ENCODE measurements at places on chromosomes 3 and 15. TPM values are rescaled to one million over a fixed set of nuclear protein-coding genes. Genes with fewer than 3 reads are reported as not detected.

Gene MRPL47
- 25.0 TPM for total RNA-seq

Gene RBPMS2
- not detected for total RNA-seq

Gene ATP11B
- 68.1 TPM for total RNA-seq

Gene XCR1
- not detected for total RNA-seq

Gene GOLGA8O
- not detected for total RNA-seq

Gene GPR171
- total RNA-seq, result not detected

Gene SNTN
- total RNA-seq, result not detected

Gene HEXA
- 162 TPM for total RNA-seq

GRCh38 chr3:83195243-83195642 is 1433.8 kb upstream of the GBE1 start:
- DNase-seq, result no peak
- no peaks in the 10 kb centered on the region for H3K27me3 ChIP-seq
- H3K4me1 ChIP-seq, result no peaks in the 10 kb centered on the region
- H3K27ac ChIP-seq, result no peak overlapping the region
- 0 out of 2 replicates have a peak, but pooled peaks cover 3% of the 10 kb centered on the region for H3K36me3 ChIP-seq

GRCh38 chr3:13595485-13595884 is 46.6 kb downstream of the FBLN2 start:
- no peaks in the 10 kb centered on the region for H3K36me3 ChIP-seq
- H3K27ac ChIP-seq, result no peak overlapping the region
- no peak for DNase-seq
- H3K4me1 ChIP-seq, result peaks cover 25% of the 10 kb centered on the region

- DNase-seq, result no peak
- no peak overlapping the region for H3K4me3 ChIP-seq
- H3K4me1 ChIP-seq, result no peaks in the 10 kb centered on the region
Measured at GRCh38 chr3:54481606-54482365, 359.4 kb downstream of the CACNA2D3 start.

- H3K27me3 ChIP-seq, result no peaks in the 10 kb centered on the region
- no peak overlapping the region for H3K4me3 ChIP-seq
- DNase-seq, result peak; percentile 31
- H3K27ac ChIP-seq, result peak overlapping the region; percentile 14
- no peaks in the 10 kb centered on the region for H3K36me3 ChIP-seq
Measured at GRCh38 chr3:21682206-21682605, 68.8 kb downstream of the ZNF385D start.

DNA sequence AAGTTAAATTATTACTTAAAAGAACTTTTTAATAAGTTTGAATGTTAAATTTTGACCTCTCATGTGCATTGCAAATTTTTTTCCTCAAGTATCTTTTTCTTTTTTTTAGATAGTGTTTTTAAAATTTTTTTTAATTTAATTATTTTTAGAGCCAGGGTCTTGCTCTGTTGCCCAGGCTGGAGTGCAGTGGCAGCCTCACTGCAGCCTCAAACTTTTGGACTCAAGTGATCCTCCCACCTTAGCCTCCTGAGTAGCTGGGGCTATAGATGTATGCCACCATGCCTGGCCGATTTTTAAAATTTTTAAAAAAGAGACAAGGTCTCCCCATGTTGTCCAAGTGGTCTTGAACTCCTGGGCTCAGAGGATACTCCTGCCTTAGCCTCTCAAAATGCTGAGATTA is 14.4 kb downstream of the PDE8A start:
- peaks cover 13% of the 10 kb centered on the region for H3K4me1 ChIP-seq
- no peaks in the 10 kb centered on the region for H3K36me3 ChIP-seq
- no peak for DNase-seq
- H3K27ac ChIP-seq, result no peak overlapping the region
- H3K4me3 ChIP-seq, result no peak overlapping the region
- no peaks in the 10 kb centered on the region for H3K27me3 ChIP-seq

DNA sequence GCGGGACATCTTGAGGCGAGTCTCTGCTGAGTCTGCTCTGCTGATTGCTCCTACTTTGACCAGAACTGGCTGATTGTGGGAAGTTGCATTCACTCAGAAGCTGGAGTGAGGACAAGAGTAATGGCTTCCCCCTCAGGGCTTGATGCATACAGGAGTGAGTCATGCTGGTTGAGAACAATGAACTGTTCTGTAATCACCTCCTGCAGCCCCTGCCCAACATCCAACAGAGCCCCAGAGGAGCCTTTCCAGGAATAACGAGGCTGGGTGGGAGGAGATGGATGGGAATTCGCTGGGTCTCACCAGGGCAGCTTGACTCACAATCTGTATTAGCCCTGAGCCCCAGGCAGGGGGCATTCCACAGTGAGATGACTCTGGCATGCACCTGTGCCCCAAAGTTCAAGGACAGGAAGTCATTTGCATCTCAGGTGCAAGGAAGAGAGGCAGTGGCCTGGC is 85.0 kb downstream of the RAB11A start:
- H3K27ac ChIP-seq, result no peak overlapping the region
- peaks cover 12% of the 10 kb centered on the region for H3K27me3 ChIP-seq
- no peak overlapping the region for H3K4me3 ChIP-seq
- no peaks in the 10 kb centered on the region for H3K4me1 ChIP-seq
- peak; percentile 30 for DNase-seq
- H3K36me3 ChIP-seq, result no peaks in the 10 kb centered on the region

GRCh38 chr3:183253528-183254486 is 754 bp downstream of the B3GNT5 start:
- H3K4me1 ChIP-seq, result no peaks in the 10 kb centered on the region
- no peaks in the 10 kb centered on the region for H3K27me3 ChIP-seq
- no peak overlapping the region for H3K27ac ChIP-seq
- peak; percentile 74 for DNase-seq
- peak overlapping the region; percentile 84 for H3K4me3 ChIP-seq

GRCh38 chr15:80856400-80856799 is 77.2 kb downstream of the CEMIP start:
- H3K36me3 ChIP-seq, result peaks cover 16% of the 10 kb centered on the region
- no peak overlapping the region for H3K4me3 ChIP-seq
- no peak overlapping the region for H3K27ac ChIP-seq
- no peaks in the 10 kb centered on the region for H3K27me3 ChIP-seq

- H3K27ac ChIP-seq, result no peak overlapping the region
- H3K4me1 ChIP-seq, result no peaks in the 10 kb centered on the region
- no peaks in the 10 kb centered on the region for H3K27me3 ChIP-seq
- no peak overlapping the region for H3K4me3 ChIP-seq
- peak; percentile 2 for DNase-seq
Measured at GRCh38 chr15:85976986-85977385, 102.7 kb upstream of the AGBL1 start.

DNA sequence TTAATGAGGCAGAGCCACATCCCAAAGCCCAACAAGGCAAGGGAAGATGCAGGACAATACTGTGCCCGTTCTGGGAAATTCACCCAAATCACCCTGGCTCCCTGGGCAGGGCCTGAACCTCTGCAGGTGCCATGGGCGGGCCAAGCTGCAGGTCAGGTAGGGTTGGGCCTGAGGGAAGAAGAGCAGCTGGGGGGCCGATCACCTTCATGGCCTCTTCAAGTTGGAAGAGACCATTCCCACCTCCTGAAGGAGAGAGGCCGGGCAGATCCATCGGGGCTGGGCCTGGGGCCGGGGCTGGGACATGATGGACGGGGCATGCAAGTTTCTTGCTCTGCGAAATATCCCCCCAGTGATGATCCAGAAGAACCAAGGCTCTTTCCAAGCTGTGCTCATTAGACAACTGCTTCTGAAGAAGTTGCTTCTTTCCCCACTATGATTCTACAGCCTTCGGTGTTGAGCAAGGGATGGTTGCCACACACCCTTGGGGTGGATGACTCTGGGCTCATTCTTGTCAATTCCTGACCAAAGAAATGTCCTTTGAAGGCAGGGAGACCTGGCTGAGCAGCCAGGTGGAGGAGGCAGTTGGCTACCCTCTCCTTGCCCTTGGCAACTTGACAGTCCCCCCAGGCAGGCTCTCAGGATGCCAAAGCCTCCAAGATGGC is 38.2 kb downstream of the KLHL25 start:
- H3K27ac ChIP-seq, result no peak overlapping the region
- H3K27me3 ChIP-seq, result no peaks in the 10 kb centered on the region
- H3K36me3 ChIP-seq, result no peaks in the 10 kb centered on the region
- no peaks in the 10 kb centered on the region for H3K4me1 ChIP-seq

DNA sequence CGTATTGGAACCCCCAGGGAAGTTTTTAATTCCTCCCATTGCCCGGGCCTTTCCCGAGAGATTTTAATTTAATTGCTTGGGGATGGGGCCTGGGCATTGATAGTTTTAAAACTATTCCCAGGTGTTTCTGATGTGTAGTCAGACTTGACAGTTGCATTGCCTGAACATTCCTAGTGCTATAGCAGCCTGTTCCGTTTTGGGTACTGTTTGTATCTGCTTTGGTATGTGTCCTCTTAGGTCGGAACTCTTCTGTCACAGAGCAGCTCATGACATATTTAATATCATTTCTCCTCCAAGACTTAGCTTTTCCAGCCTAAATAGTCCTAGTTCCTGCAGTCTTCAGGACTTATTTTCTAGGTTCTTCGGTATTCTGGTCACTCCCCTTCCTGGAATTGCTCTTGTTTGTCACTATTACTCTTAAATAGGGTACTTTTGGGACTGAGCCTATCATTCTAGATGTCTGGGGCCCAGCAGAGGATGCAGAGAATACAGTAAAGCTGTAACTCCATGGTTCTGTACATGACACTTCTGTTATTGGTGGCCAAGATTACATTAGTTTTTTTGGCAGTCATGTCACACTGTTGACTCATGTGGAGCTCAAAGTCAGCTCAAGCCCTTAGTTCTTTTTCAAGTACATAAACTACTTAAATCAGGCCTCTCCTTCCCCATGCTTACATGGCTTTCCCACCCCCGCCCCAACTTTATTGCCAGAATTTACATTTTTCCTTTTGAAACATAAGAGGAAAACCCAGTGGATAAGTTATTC is 81.5 kb downstream of the BBX start:
- H3K27ac ChIP-seq, result no peak overlapping the region
- DNase-seq, result peak; percentile 79
- H3K27me3 ChIP-seq, result no peaks in the 10 kb centered on the region
- H3K36me3 ChIP-seq, result no peaks in the 10 kb centered on the region

DNA sequence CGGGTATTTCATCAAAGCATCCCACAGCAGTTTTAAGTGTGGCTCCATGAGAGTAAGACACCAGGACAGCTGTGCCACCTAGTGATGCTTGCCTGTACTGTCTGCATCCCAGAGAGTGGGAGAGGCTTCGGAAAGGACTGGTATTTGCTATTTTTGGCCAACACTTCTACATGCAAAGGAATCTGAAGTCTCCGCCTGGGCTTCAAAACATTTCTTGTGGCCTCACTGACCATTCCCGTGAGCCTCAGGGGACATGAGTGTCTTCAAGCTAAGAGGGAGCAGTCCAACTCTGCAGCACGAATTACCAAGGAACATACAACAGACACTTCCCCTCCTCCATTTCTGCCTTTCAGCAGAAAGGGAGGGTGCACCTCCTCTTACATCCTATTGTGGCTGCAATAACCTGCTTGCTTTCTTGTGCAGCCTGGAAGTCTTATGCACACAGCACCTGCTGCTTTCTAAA is 177.5 kb downstream of the RORA start:
- H3K4me1 ChIP-seq, result peaks cover 10% of the 10 kb centered on the region
- no peaks in the 10 kb centered on the region for H3K36me3 ChIP-seq
- H3K27me3 ChIP-seq, result no peaks in the 10 kb centered on the region
- no peak overlapping the region for H3K4me3 ChIP-seq
- H3K27ac ChIP-seq, result no peak overlapping the region
- peak; percentile 85 for DNase-seq

- no peaks in the 10 kb centered on the region for H3K36me3 ChIP-seq
- H3K27ac ChIP-seq, result no peak overlapping the region
- peaks cover 3% of the 10 kb centered on the region for H3K4me1 ChIP-seq
- peaks cover 41% of the 10 kb centered on the region for H3K27me3 ChIP-seq
- no peak overlapping the region for H3K4me3 ChIP-seq
Measured at GRCh38 chr15:41498657-41499056, 5.0 kb downstream of the ITPKA start.

GRCh38 chr15:81113861-81114291 is 20.2 kb upstream of the CFAP161 start:
- peak; percentile 80 for DNase-seq
- H3K27me3 ChIP-seq, result no peaks in the 10 kb centered on the region
- H3K36me3 ChIP-seq, result no peaks in the 10 kb centered on the region
- no peak overlapping the region for H3K4me3 ChIP-seq

GRCh38 chr3:134327594-134327975 is 46.7 kb downstream of the AMOTL2 start:
- H3K27me3 ChIP-seq, result no peaks in the 10 kb centered on the region
- peak overlapping the region; percentile 41 for H3K4me3 ChIP-seq
- H3K36me3 ChIP-seq, result no peaks in the 10 kb centered on the region

GRCh38 chr3:197746801-197747237 is 2.9 kb upstream of the FYTTD1 start:
- H3K36me3 ChIP-seq, result no peaks in the 10 kb centered on the region
- H3K4me3 ChIP-seq, result no peak overlapping the region
- peaks cover 10% of the 10 kb centered on the region for H3K4me1 ChIP-seq
- no peak overlapping the region for H3K27ac ChIP-seq

DNA sequence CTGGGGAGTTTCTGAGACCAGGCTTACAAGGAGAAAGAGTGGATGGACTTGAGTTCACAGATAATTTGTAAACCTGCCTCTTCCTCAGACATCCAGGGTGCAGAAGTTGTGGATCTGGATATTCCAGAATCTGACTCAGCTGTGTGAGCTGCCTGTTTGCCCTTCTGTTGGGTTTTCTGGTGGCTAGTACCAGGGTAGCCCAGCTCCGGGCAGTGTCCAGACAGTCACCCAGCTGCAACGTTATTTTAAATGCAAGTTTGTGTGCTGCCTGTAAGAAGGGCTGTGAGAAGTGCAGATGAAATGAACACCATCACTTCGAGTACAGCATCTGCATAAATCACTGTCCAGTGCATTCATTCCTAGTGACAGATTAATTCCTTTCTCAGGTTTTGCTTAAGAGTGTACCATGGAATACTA is 1053.0 kb downstream of the TUSC7 start:
- H3K4me3 ChIP-seq, result no peak overlapping the region
- H3K4me1 ChIP-seq, result peaks cover 5% of the 10 kb centered on the region
- no peaks in the 10 kb centered on the region for H3K27me3 ChIP-seq
- DNase-seq, result peak; percentile 28

DNA sequence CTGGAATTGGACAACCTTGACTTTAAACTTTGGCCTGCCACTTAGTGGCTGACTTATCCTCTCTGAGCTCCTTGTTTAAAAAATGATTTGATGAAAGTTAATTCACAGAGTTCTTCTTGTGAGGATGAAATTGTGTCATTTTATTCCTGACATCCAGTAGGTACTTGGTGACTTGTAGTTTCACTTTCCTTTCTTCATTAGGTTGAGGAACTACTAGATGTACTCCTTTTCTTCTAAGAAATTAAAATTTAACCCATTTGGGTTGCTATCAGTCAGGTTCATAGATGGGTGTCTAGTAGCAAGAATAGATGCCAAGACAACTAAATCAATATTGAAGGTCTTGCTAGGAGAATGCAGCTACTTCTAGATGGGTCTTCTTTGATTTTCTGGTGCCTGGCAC is 5.2 kb downstream of the NR1D2 start:
- H3K27ac ChIP-seq, result no peak overlapping the region
- no peaks in the 10 kb centered on the region for H3K36me3 ChIP-seq
- H3K4me3 ChIP-seq, result peak overlapping the region; percentile 15
- H3K4me1 ChIP-seq, result peaks cover 27% of the 10 kb centered on the region
- DNase-seq, result no peak

DNA sequence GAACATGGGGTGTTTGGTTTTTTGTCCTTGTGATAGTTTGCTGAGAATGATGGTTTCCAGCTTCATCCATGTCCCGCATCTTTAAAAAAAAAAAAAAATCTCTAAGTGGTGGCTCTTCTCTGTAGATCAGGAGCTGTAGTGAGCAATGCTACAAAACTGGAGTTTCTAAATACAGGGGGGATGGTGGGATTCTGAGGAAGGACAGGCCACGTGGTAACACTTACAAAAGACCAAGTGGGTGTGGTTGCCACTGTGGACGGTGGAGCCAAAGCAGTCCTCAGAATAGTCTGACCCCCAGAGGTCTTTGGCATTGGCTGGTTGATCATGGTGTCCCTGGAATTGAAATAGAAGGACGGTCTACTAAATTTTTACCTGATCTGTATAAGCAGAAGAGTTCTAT is 7.7 kb downstream of the CCRL2 start:
- H3K4me1 ChIP-seq, result no peaks in the 10 kb centered on the region
- no peaks in the 10 kb centered on the region for H3K36me3 ChIP-seq
- H3K4me3 ChIP-seq, result no peak overlapping the region
- no peak for DNase-seq
- peaks cover 18% of the 10 kb centered on the region for H3K27me3 ChIP-seq
